ENCODE measurements at places on chromosomes 2 and 18.

DNA sequence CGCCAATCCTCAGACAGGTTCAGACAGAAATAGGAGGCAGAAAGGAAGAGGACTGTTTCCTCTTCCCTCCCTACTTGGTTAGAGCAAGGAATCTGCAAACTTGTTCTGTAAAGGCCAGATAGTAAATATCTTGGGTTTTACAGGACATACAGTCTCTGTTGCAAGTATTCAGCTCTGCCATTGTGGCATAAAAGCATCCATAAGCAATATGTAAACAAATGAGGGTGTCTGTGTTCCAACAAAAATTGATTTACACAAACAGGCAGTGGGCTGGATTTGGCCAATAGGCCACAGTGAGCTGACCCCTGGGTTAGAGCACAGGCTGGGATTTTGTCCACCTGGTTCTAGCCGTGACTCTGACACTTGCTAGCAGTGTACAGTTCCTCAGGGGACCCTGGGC lies 89.4 kb downstream of the NRP2 start:
- DNase-seq = no peak

- no peak for DNase-seq
These were observed 106.5 kb downstream of the EVA1A start for GRCh38 chr2:75454241-75454620.

DNA sequence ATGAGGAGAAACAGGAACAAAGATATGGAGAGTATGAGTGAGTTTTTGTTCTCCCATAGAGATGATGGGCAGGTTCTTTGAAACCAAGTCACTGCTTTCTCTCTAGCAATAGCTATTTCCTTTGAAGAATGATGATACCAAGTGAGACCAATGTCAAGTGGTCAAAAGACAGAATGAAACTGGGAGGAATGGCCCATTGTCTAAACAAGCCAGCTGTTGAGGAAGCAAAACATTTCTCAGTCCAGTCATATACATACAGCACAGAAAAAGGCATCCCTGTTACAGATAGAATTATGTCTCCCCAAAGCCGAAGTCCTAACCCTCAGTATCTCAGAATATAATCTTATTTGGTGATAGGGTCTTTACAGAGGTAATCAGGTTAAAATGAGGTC lies 66.1 kb upstream of the EPC2 start:
- no peak for DNase-seq

DNA sequence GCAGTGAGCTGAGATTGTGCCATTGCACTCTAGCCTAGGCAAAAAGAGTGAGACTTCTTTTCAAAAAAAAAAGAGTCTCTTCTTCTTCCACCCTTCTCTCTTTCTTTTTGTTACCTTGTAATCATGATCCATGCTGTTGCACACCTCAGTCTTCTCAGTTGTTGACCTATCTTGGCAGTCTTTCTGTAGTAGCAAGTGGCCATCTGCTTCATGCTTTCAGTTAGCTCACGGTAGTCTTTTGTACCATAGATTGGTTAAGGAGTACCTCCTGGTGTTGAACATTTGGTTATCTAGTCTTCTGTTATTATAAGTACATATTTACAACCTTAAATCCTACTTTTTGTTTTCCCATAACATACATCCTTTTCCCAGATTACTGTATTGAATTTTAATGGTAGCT lies 3.1 kb downstream of the GORASP2 start:
- DNase-seq = no peak

- DNase-seq = no peak
These were observed 36.5 kb upstream of the TFCP2L1 start for GRCh38 chr2:121321476-121321875.

GRCh38 chr2:178811901-178812300 lies 4.7 kb upstream of the TTN start:
- DNase-seq = no peak

- no peak for DNase-seq
These were observed 24.0 kb upstream of the TMEM37 start for GRCh38 chr2:119407430-119408220.

DNA sequence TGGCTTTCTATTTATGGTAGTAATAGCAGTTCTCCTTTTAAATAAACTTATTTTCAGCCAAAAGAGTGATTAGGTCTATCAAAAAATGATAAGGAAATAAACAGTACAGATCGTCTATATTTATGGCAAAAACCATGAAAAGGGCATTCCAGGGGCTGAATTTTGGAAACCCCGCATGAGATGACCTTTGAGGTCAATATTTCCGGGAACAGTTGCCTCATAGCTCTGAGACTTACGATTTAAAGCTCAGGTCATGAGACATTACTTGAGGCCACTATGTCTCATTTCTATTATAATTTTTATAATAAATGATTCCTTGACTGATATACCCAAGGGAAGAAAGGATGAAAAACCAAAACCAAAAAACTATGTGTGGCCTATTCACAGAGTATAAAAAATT lies 101.1 kb downstream of the LDLRAD4 start:
- DNase-seq = no peak

DNA sequence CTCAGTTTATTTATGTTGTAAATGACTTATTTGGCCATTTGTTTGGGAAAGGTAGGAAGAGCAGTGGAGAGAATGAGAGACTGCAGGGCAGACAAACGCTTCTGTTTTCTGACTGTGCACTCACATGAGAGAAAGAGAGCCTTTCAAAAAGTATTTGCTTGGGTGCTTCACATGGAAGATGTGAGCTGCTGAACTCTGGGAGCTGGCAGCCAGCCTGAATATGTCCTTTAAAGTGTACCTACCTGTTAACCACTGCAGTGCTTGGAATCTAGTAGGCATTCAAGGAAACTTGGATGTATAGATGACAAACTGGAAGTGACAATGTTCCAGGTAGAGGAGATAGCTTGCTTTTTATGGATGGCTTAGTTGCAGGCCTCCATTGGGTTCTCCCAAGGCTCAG lies 68.8 kb downstream of the PTPRM start:
- no peak for DNase-seq

DNA sequence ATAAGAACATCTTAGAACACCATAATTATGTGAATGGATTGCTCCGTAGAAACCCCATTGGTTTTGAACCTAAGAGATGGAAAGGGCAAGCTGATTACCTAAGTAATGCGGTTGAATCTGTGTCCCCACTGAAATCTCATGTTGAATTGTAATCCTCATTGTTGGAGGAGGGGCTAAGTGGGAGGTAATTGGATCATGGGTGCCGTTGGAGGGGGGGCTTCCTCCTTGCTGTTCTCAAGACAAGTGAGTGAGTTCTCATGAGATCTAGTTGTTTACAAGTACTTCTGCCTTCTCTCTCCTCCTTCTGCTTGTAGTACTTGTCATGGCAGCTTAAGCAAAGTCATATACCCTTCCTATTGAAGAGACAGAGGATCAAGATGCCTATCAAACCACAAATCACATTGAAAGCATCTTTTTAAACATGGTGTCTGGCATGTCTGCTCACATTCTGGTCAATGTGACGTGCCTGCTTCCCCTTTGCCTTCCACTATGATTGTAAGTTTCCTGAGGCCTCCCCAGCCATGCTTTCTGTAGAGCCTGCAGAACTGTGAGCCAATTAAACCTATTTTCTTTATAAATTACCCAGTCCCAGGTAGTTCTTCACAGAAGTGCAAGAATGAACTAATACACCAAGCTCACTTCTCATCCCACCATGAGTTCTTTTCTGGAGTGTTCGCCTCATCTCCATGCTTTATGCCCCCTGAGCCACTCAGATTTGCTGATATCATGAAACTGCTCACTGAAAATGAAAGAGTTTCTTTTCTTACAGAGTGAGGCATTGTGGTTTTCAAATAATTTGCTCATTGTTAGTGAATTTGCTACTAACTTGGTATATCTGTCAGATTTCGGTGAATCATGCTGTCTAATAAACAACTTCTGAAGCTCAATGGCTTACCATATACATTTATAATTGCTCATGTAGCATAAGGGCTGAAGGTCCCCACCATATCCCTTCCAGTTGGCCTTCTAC lies 23.6 kb downstream of the KCNE4 start:
- DNase-seq = no peak

Data from stimulated activated CD4-positive, alpha-beta T cell treated with anti-CD3 and anti-CD28 coated beads, Interleukin-15, amount 100 ng/mL, for 1 hour (primary cell).